ENCODE measurements at places on chromosomes 7 and 10. TPM values are rescaled to one million over a fixed set of nuclear protein-coding genes. Genes with fewer than 3 reads are reported as not detected.

GRCh38 chr7:14579971-14580370 is 322.6 kb downstream of the DGKB start:
- no peaks in the 10 kb centered on the region for H3K27me3 ChIP-seq
- H3K27ac ChIP-seq = no peak overlapping the region
- DNase-seq = no peak
- H3K36me3 ChIP-seq = no peaks in the 10 kb centered on the region
- H3K4me3 ChIP-seq = no peak overlapping the region

DNA sequence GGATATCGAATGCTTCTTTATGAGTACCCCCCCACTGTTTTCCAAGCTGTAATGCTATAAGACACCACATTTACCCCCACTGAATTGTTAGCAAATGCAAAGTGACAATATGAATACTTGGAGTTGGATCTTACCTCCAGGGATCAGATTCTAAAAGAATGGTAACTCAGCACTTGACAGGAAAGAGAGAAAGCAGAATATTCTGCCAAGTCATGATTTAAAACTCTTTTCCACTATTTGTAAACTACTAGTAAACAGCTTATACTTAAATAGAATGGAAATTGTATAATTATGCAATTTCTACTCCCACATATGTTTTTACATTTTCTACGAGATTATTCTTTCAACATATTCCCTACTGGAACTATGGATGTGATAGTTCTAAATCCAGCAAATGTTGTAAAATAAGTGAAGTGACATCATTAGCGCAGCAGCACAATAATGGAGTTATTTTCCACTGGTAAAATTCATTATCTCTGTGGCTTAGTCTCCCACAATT is 56.0 kb upstream of the TFEC start:
- no peaks in the 10 kb centered on the region for H3K36me3 ChIP-seq
- H3K27ac ChIP-seq = no peak overlapping the region
- H3K27me3 ChIP-seq = no peaks in the 10 kb centered on the region
- no peak for DNase-seq
- no peaks in the 10 kb centered on the region for H3K4me1 ChIP-seq

- DNase-seq = no peak
- H3K27me3 ChIP-seq = no peaks in the 10 kb centered on the region
- H3K36me3 ChIP-seq = no peaks in the 10 kb centered on the region
- no peaks in the 10 kb centered on the region for H3K4me1 ChIP-seq
- H3K4me3 ChIP-seq = no peak overlapping the region
Measured at GRCh38 chr7:34211018-34211417, 305.7 kb downstream of the BMPER start.

Gene HMX3
- total RNA-seq = not detected

Gene MMP21
- total RNA-seq = not detected

All from thoracic aorta (tissue), 2 donors.